ENCODE measurements at places on chromosomes 4 and X.
A peak's percentile ranks its signal among the peaks of the same experiment; 100 is the strongest.

DNA sequence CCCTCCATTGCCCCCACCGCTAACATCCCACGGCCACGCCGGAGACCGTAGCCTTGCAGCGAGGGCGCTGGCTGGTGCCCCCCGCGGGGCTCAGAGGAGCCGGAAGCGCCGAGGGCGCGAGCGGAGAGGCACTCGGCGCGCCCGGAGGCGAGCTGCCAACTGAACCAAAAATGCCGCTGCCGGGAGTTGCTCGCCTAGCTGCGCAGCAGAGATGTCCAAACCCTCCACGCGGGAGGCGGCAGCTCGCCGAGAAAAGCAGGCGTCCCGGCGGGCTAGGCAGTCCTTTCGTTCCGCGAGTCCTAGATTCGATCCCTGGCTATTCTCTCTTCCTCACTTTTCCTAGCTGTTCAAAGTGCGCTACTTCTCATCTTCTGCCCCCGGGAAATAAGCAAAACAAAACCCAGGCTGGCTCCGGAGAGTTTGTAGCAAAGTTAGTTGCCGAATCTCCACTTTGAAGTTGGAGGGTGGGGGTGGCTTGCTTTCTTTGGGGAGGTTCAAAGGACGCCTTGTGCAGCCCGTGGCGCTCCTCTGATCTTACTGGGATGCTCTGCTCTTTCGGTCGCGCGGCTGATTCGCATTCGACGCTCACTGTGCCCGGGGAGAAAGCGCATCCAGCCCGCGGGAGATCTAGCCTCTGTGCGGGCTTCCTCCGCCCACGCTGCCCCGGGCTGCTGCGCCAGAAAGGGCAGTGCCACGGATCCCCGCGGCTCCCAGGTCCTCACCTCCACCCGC is 723 bp downstream of the NKX6-1 start:
- no peak for DNase-seq

DNA sequence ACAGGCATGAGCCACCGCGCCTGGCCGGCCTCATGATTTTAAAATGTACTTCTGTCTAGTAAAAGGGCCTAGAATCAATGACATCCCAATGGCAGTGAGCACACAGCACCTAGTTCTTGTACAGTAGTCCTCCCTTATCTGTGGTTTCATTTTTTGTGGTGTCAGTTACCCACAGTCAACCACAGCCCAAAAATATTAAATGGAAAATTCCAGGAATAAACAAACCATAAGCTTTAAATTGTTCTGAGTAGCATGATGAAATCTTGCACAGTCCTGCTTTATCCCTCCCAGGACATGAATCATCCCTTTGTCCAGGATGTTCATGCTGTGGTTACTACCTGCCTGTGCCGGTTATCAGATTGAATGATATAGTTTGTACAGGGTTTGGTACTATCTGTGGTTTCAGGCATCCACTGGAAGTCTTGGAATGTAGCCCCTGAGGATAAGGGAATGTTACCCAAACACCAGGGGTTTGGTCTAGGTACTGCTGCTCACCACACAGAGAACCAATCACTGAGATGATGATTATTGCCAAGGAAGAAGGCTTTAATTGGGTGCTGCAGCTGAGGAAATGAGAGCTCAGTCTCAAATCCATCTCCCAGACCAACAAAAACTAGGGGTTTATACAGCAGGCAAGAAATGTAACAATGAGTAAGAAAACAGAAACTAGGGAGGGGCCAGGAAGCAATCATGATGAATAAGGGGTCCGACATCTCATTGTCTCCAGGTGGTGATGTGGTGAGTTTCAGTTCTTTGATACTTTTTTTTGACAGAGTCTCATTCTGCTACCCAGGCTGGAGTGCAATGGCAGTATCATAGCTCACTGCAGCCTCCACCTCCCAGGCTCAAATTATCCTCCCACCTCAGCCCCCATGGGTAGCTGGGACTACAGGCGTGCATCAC is 16.2 kb upstream of the FHL1 start:
- peak; percentile 34 for DNase-seq

GRCh38 chr4:110484767-110485166 is 8.8 kb downstream of the ENPEP start:
- DNase-seq: no peak

GRCh38 chrX:122625821-122626220 is 558.3 kb upstream of the GRIA3 start:
- no peak for DNase-seq

- no peak for DNase-seq
These were observed 140.6 kb downstream of the ARSF start for GRCh38 chrX:3181846-3182245.

DNA sequence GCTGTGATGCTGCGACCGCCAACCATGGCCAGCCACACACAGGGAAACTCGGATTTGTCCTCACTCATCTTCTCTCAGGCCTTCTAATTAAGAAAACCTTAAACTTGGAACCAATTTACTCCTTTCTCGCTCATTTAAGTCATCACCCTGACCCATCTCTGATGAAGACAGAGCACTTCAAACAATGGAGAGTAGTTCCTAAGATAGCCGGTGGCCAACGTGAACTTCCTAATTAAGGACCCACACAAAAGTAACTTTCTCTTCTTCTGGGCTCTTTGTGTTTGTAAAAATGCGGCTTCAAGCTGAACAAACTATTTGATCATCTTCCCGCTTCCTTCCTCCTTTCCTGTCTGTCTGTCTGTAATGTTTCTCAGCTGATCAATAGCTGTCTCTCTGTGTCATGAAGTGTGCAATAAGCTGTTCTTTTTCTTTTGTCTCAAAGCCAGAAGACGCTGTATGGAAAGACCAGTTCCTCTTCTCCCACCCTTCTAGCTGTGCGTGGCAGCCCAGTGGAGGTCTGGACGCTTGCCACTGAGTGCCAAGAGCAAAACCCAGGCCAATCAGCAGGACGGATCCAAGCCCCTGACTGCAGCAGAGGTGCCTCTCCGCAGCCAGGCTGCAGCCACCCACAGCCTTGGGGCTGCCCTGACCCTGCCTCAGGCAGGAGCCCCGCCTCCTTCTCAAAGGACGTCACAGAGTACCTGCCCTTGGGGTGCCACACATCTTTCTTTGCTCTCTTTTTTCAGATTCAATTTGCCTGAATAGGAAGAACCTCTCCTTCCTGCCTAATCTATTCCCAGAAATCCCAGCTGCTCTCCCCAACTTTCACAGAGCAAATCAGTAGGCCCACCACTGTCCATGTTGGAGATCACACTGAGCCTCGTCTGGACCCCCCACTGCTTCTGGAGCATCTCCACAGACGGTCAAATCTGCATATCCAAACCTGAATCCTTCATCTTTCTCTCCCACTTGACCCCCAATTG is 59.3 kb downstream of the MAML3 start:
- DNase-seq: no peak

GRCh38 chrX:130174045-130174704 is 2.4 kb downstream of the RAB33A start:
- no peak for DNase-seq

DNA sequence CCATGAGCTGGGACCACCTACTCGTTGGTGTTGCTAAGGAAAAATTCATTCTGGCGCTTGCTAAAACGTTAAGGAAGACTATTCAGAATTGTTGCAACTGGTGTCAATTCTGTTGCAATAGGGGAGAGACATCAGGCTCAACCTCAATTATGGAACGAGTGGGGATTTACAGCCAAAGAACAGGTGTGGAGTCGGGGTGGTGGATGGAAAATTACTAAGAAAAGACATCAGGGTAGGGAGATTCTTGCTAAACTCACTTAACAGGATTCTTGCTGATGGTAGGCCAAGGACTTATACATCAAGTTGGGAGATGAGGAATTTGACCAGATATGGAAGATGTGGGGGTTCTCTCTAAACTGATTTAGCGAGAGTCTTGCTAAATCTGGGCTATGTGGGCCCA is 139.7 kb downstream of the TENM3 start:
- DNase-seq: no peak

DNA sequence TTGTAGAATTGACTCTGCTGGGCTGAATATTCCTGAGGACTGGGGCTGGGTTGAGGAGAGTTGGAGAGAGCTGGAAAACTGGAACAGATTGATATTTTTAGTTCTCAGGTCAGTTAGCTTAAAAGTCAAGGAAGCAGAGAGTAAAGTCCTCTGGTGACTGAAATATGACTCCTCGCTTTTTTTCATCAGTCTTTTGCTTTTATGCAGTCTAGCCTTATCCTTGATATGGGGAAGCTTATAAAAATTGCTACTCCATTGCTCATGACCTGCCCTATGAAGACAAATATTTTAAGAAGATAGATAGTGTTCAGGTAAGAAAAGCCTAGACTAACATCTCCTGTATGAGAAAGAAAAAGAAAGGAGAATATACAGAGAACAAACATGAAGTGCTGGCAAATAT is 152.7 kb downstream of the C4orf33 start:
- DNase-seq: no peak

- DNase-seq: no peak
These were observed 94.5 kb downstream of the ANXA3 start for GRCh38 chr4:78645853-78646757.

DNA sequence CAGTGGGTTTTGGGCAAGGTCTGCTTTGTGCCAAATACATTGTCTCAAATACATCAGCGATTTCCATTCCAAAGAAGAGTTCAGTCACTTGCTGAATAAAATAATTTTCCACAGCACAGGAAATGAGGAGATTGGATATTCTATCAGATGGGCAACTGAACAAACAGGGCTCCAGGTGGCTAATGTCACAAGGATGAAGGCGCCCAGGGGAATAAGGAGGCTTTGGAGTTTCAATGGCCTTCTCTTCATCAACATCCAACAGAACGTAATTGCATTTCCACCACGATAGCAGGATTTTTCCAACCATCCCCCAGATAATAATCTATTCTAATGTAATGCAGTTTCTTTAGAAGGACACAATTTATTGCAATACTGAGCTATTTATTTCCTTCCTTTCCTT is 104.7 kb upstream of the KLHL13 start:
- DNase-seq: no peak

DNA sequence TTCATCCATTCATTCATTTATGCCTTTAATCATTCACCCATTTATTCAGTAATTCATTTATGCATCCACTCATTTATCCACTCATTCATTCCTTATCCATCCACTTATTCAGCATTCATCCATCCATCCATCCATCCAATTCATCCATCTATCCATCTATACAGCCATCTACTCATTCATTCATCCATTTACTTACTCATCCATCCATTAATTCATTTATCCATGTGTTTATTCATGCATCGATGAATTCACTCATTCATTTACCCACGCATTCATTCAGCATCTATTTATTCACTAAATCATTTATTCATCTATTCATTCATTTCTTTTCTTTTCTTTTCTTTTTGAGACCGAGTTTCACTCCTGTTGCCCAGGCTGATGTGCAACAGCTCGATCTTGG is 10.4 kb downstream of the P2RY8 start:
- no peak for DNase-seq

DNA sequence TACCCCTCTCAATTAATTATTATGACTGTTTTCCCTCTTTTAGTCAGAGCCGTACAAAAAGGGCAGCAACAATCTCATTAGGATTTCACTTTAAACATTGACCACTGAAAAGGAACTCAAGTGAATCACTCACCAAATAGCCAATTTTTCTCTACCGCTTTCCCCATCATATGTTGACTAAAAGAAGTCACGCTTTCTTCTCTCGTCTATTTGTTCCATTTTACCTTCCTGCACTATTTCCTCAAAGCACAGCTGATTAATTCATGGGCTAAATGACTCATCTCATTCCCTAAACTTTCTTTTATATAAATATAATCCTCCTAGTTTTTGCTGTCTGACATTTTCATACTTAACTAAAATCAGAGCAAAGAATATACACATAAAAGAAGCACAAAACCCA is 8.2 kb downstream of the MID1 start:
- no peak for DNase-seq

- DNase-seq: no peak
These were observed 7.1 kb upstream of the TLR2 start for GRCh38 chr4:153676984-153677383.

DNA sequence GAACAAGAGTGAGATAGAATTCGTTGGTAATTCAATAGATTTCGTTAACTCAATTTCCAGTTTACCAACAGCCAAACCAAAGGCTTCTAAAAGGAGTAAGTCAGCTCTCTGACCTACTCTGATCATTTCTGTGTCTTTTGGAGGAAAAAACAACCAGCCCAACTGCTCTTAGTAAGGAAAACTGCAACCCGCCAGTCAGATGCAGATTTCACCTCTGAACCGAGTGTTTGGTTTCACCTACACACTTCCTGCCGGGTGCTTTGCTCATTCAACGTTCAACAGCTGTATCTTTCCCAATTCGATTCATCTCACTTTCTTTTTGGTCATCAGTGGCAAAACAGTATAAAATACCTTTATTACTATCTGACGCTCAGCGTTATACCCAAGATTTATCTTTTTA is 24.5 kb downstream of the TMSB4X start:
- DNase-seq: peak; percentile 88

- no peak for DNase-seq
These were observed at the start of gene ARMCX2 for GRCh38 chrX:101659601-101660063. TSS of gene ARMCX2 (minus strand) at chrX:101659850. CDS start at chrX:101657588, 2,262 bp downstream.

DNA sequence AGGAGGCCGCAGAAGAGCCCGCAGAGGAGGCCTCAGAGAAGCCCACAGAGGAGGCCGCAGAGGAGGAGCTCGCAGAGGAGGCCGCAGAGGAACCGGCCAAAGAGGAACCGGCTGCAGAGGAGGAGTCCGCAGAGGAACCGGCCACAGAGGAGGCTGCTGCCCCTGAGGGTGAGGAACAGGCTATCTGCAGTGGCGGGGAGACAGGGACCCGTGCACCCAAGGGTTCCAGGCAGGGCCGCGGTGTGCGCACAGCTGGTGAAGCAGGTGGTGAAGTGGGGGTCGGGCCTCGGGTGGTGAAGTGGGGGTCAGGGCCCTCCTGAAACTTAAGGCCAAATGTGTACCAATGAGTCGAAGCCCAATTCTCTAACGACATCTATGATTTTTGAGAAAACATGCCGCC is 1.1 kb downstream of the CT47C1 start:
- no peak for DNase-seq

- DNase-seq: no peak
These were observed 2761.5 kb downstream of the ARAP2 start for GRCh38 chr4:33482773-33483172.

DNA sequence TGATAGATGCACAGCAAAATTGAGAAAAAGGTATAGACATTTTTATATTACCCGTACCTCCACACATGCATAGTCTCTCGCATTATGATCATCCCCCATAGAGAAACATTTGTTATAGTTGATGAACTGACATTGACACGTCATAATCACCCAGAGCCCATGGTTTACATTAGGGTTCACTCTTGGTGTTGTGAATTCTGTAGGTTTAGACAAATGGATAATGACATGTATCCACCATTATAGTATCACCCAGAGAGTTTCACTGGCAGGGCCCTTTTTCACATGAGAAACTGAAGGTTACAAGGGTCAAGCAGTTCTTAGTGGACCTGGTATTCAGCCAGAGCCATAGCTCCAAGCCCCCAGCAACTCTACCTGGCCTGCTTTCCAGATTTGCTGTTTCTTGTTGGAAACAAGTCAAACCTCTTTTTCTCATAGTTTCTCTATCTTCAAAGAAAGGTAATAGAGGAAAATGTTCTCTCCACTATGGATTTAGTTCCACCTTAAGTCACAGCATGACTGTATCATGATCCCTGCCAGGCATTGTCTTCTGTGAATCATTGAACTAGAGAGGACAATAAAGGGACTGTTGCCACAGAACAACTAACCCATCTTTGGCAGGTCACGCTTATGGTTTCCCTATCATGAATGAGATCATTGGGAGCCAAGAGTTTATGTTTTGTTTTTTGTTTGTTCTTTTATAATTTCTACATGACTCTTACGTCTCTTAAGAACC is 64.0 kb downstream of the HHIP start:
- DNase-seq: no peak

GRCh38 chrX:103254921-103255493 is at the start of gene TCEAL8:
TSS of gene TCEAL8 (minus strand) at chrX:103255155. CDS start at chrX:103253979, 1,176 bp downstream.
- peak; percentile 60 for DNase-seq

GRCh38 chrX:49287665-49288064 is 15.8 kb upstream of the GAGE10 start:
- no peak for DNase-seq

Data from activated CD4-positive, alpha-beta T cell treated with anti-CD3 and anti-CD28 coated beads, Interleukin-2, Interleukin-4, amounts not matched to agents 100 ng/mL and 50 ng/mL, durations not matched to agents 16 hours and 8 hours (primary cell).